MG63 (cell line): ENCODE measurements at places on chromosomes 1 and 21. TPM values are rescaled to one million over a fixed set of nuclear protein-coding genes. Genes with fewer than 3 reads are reported as not detected.

- DNase-seq: no peak
These were observed 207.9 kb downstream of the PAPPA2 start for GRCh38 chr1:176670853-176671252.

DNA sequence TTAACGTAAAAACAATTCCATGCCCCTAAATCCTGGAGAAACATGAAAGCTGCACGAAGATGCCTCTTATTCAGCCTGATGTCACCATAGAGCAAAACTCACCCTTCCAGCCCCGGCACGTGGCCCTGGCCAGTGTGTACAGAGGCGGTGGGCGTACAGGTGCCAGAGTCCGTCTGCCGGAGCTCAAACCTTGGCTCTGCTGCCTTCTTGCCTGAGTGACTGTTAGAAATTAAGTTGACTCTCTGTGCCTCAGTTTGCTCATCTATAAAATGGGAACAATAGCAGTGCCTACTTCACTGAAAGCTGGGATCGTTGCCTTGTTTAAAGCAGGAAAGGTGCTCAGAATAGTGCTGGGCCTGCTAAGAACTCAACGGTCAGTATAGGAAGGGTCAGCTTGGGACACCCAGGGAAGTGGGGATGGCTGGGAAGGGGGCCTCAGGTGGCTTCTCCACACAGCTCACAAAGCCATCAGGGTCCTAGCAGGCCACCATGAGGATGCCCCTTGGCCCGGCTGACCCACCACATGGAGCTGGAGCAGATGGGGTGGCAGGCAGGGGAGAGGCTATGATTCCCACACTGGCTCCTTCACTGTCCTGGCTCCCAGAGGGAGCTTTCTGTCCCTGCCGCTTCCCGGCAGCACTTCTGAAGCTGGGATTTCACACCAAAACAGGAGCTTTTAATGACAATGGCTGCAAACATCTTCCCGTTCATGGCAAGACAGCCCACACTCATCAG, 237.2 kb downstream of the NPHP4 start:
- no peak for DNase-seq

The ZSWIM5 gene
- total RNA-seq: 0.12 and 0.56 TPM in 2 replicates

The ACOT11 gene
- total RNA-seq: 1.4 and 2.5 TPM in 2 replicates

DNA sequence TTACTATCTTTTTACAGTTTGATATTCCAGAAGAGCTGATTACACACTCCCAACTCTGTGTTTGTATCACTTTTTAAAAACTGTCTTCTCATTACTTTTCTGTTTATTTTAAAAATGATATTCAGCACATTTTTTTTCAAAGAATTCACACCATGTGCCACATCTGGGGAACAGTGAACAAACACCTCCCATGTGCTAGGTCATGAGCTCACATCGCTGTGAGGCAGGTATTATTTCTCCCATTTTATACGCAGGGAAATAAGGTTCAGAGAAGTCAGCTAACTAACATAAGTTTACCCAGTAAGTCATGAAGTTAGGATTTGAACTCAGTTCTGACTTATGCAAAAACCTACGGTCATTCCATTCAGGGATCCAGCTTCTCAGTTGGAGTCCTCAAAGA, 44.9 kb downstream of the S1PR1 start:
- no peak for DNase-seq

DNA sequence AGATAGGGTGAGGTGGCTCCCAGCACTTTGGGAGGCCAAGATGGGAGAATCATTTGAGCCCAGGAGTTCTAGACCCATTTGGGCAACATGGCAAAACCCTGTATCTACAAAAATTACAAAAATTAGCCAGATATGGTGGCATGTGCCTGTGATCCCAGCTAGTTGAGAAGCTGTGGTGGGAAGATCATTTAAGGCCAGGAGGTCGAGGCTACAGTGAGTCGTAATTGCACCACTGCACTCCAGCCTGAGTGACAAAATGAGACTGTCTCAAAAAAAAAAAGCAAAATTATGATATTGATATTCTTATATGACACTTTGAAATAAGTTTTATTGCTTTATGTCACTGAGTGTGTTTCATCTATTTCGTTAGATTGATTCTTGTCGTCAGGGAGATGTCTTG, 7.4 kb downstream of the ACADM start:
- no peak for DNase-seq

GRCh38 chr1:59814901-59815825, at the start of gene HOOK1:
Gene HOOK1, plus strand, starts transcription at chr1:59814949. Its CDS starts 169 bp downstream, at chr1:59815118.
- no peak for DNase-seq

The TPTE gene
- total RNA-seq: not detected in 2 replicates

The LIN28A gene
- total RNA-seq: not detected in 2 replicates

DNA sequence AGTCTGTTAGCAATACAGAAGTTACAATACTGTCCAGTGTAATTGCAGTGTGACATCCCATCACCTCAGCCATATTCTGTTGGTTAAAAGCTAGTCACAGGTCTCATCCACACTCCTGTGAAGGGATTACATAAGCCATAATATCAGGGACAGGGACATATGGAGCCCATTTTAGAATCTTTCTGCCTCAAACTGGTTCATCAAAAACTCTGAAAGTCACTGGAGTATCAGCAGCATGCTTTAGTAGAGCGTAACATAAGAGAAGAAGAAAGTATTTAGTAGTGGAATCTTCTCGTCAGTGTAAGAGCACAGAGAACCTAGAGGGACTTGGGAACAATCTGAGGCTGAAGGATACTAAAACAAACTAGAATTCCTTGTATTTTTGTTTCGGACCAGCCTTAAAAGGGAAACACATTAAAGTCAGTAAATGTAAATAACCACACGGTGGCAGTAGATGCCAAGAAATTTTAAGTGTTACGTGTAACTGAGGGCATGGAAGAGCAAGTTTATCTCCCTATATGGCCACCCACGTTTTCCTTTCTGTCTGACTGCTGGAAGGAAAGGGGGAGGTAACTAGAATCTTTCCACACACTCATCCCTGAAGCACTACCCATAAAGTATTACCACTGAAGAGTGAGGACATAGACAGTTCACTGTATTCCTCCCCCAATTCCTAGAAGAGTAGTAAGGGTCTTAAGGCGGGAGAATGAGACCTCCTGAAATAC, 41.6 kb upstream of the AGL start:
- DNase-seq: peak; percentile 33

DNA sequence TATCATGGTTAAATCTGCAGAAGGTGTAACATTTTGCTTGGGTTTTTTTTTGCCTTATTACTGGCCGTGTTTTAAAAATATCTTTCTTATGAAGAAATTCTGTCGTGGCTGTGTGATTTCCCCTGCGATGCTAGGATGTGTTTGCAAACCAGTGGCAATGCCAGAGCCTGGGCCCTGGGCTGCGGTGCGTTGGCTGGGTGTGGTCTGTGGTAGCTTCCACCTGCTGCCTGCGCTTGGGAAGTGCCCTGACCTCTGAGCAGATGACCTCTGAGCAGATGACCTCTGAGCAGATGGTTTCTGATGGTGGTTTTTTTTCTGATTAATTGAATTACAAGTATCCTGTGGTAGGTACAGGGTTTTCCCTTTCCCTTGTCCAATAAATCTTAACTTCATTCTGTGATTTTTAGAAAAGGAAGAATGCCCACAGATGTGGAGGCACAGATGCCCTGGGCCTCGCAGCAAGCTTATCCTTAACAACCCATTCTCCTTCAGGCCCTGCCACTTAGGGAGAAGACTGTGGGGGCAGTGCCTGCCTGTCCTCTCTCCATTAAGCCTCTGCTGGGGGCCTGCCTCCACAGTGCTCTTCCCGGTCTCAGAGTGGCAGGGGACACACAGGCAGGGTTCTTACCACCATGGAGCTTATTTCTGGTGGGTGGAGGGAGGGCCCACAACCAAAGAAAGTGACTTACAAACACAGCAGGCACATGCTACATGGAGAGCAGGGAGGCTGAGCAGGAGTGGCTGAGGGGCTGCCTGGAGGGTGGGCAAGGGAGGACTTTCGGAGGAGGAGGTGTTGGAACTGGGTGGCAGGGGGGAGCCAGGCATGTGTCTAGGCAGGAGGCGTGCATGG, 81.7 kb downstream of the PCBP3 start:
- no peak for DNase-seq

- DNase-seq: no peak
These were observed 44.1 kb downstream of the NGF start for GRCh38 chr1:115293899-115294298.

The TNFRSF4 gene
- not detected in 2 replicates for total RNA-seq

GRCh38 chr1:94237291-94238226, at the start of gene ARHGAP29:
Gene ARHGAP29, minus strand, starts transcription at chr1:94237584. Its CDS starts 5,973 bp downstream, at chr1:94231611.
- peak; percentile 92 for DNase-seq

DNA sequence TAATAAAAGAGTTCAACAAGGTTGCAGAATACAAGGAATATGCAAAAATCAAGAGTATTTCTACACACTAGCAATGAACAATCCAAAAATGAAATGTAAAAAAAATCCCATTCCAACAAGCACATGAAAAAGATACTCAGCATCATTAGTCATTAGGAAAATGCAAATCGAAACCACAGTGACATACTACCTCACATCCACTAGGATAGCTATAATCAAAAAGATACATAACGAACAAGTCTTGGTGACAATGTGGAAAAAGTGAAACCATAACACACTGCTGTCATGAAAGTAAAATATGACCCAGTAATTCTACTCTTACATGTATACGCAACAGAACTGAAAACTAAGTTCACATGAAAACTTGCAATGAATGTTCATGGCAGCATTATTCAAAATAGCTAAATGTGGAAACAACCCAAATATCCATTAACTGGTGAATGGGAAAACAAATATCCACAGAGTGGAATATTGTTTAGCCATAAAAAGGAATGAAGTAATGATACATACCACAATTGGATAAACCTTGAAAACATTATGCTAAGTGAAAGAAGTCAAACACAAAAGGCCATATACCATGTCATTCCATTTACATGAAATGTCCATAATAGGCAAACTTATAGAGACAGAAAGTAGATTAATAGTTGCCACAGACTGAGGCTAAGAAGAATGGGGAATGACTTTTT, 34.3 kb downstream of the PIK3R3 start:
- DNase-seq: no peak

- DNase-seq: no peak
These were observed 17.1 kb upstream of the PARP1 start for GRCh38 chr1:226425004-226425378.

DNA sequence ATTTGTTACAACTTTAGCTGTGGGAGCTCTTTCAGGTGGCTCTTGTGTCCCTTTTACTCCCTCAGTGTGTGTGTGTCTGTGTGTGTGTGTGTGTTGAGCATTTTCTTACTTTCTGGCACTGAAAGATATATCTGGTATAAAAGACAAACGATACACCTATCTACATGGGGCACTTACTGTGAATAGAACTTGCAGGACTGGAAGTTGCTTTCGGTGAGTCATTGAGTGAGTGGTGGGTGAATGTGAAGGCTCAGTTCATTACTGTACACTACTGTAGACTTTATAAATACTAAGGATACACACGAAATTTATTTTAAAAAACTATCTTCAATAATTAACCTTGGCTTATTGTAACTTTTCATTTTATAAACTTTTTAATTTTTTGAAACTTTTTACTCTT, 38.7 kb downstream of the BTBD8 start:
- DNase-seq: no peak

- DNase-seq: no peak
These were observed 3.9 kb upstream of the RAB4A start for GRCh38 chr1:229266832-229267500.

GRCh38 chr1:188668083-188668482, 1809.6 kb downstream of the BRINP3 start:
- DNase-seq: peak; percentile 7

DNA sequence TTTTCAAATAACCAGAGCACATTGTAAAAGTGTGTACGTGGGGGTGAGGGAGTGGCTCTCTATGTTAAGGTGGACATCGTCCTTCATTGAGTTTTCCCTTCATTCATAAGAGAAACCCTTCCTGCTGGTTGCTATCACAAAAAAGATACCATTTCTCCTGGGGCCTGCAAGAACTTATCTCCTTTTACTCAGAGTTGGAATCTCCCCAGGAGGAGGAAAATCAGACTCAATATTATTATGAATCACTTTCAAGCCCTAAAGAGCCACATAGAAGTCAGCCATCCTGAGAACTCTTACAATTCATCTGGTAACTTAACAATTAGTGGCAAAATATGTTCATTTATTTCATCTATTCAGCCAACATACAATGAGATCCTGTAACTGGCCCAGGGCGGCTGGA, 27.1 kb upstream of the TGFBR3 start:
- no peak for DNase-seq

The F13B gene
- 1.3 TPM in 1 of 2 replicates, not detected in the other for total RNA-seq

The CFHR2 gene
- total RNA-seq: not detected in 2 replicates

GRCh38 chr1:48466594-48466993, 5.4 kb downstream of the SPATA6 start:
- DNase-seq: no peak

DNA sequence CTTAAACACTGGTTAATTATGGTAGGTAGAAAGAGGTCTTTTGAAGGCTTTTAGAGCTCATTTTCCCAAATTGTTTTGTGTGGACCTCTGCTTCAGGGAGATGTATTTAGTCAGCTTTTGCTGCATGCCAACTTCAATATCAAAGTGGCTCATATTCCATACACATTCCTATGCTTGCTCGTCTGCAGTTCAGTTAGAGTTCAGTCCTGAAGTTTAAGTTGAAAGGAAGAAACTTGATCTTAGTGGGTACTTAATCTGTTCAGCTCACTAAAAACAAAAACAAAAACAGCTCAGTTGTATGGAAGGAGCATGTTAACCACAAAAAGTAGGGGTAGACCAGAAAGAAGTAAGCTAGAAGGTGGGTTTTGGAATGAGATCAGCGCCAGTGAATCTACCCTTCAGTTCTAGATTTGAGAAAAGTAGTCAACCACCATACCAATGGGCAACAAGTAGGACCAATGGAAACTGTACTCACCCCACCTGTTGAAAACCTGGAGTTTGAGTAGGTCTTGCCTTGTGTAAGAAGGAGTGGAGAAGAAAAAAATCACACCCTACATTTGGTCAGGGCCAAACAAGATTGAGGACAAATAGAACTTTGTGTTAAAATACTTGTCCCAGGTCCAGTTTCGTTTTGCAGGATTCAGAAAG, 58.0 kb downstream of the LEPR start:
- DNase-seq: no peak

- DNase-seq: peak; percentile 46
These were observed 12.4 kb upstream of the BCAR3 start for GRCh38 chr1:93694039-93694438.

GRCh38 chr1:15224259-15224869, 22.7 kb upstream of the FHAD1 start:
- no peak for DNase-seq

DNA sequence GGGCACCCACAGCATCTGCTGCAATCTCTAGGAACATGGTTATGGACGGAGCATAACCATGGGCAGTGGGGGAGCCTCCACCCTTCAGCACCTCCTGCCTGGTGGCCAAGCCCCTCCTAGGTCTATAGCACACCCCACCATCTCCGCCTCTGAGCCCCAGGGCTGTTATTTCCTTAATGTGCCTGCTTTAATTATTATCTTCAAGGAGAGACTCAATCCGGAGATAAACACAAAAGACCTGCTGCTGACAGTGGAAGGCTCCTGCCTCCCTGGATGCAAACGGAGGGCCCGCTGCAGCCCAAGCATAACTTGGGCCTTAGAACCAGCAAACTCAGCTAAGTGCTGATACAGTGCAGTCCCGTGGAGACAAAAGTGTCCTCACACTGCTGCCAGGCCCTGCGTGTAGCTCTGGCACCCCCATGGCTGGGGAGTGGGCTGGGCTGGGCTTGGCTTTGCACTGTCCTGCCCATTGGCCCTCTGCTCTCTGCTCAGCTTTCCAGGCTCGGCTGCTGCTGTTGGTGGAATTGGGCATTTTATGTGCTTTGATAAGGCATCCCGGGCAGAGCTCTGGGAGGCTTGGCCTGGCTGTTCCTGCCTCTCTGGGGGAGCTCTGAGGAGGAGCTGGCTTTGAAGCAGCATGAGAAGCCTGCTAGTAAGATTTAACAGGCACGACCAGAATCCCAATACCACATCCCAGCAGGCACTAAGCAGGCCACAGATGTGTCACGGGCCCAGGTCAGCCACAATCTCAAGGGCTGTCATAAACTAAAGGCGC, 620.2 kb downstream of the PTPRU start:
- DNase-seq: no peak
